ENCODE measurements at places on chromosomes 2 and 18.

DNA sequence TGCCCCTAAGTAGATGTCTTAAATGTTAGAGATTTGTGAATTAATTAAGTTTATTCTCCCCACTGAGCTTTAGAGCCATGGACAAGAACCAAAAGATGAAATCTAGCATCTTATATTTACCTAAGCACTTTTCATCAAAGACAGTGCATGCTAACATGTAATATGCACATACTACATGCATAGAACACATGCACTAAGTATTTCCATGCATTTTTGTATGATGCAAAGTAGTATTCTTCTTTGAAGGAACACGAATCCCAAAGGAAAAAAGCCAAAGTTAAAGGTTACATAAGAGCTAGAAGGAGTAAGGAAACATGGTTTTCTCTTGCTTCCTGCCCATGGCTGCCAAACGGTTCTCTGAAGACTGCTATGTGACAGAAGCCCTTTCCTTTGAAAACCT is 15.3 kb downstream of the STAMBP start:
- DNase-seq: no peak

- DNase-seq: no peak
Measured at GRCh38 chr2:33442528-33443079, 33.8 kb upstream of the RASGRP3 start.

DNA sequence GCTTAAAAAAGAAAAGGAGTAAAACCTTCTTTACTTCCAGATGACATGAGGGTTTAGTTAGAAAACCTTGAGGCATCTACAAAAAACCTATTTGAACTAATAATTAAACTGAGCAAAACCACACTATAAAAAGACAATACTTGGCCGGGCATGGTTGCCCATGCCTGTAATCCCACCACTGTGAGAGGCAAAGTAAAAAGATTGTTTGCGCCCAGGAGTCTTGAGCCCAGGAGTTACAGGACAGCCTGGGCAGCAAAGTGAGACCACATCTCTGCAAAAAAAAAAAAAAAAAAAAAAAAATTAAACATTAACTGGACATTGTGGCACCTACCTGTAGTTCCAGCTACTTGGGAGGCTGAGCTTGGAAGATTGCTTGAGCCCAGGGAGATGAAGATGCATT is 502.8 kb upstream of the LRRTM4 start:
- DNase-seq: no peak

DNA sequence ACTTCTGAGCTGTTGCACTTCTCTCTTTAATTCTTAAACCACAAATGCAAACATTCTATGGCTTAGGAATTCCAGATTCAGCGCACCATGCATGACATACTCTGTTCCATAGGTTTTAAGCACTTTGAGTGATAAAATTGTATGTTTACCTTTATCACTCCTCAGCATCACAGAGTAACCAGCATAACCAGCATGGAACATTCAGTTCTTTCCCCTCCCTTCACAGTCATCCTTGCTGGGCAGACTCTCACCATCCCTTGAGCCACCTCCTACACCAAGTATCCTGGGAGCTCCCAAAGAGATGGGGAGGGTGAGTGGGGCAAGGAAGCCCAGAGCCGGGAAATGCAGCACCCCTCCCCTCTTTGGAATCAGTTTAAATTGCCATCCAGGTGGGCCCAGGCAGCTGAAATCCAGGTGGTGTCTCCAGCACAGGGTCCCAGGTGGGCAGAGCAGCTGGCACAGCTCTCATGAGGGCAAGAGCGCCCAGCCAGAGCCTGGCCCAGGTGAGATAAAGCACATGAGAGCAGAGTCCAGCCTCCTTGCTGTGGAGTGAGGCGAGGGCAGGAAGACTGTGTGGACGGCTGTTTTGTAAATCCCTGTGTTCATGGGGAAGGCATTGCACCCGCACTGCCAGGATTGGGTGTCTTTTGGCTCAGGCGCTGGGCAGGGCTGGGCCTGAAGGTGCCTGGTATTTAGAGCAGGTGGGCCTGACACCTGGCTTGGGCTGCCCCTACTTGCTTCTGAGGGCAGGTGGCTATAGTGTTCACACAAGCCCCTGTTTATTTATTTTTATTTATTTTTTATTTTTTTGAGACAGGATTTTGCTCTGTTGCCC is 36.8 kb downstream of the LAMA3 start:
- DNase-seq: no peak

GRCh38 chr2:182144776-182145165 is 159.1 kb downstream of the PPP1R1C start:
- DNase-seq: no peak

DNA sequence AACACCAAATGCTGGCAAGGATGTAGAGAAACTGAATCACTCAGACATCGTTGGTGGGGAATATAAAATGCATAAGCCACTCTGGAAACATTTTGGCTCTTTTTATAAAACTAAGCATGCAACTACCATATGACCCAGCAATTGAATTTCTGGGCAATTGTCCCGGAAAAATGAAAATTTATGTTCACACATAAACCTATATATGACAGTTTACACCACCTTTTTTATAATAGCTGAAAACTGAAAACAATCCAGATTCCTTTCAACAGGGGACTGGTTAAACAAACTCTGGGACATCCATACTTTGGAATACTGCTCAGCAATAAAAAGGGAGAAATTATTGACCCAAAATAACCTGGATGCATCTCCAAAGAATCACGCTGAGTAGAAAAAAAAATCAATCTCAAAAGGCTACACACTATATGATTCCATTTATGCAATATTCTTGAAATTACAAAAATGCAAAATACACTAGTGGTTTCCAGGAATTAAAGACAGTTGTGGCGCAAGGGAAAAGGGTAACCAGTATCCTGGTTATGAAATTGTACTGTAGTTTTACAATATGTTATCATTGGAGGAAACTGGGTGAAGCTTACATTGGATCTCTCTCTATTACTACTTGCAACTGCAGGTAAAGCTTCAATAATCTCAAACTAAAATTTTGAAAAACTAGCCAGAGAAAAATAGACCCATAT is 130.2 kb upstream of the PID1 start:
- no peak for DNase-seq

GRCh38 chr2:55718165-55719008 is 24.7 kb upstream of the PNPT1 start:
- DNase-seq: peak; percentile 50

- no peak for DNase-seq
Measured at GRCh38 chr2:25419678-25420242, 78.0 kb upstream of the DNMT3A start.

Data from NCI-H1048 (cell line).